ENCODE measurements at places on chromosomes 6 and 20.

DNA sequence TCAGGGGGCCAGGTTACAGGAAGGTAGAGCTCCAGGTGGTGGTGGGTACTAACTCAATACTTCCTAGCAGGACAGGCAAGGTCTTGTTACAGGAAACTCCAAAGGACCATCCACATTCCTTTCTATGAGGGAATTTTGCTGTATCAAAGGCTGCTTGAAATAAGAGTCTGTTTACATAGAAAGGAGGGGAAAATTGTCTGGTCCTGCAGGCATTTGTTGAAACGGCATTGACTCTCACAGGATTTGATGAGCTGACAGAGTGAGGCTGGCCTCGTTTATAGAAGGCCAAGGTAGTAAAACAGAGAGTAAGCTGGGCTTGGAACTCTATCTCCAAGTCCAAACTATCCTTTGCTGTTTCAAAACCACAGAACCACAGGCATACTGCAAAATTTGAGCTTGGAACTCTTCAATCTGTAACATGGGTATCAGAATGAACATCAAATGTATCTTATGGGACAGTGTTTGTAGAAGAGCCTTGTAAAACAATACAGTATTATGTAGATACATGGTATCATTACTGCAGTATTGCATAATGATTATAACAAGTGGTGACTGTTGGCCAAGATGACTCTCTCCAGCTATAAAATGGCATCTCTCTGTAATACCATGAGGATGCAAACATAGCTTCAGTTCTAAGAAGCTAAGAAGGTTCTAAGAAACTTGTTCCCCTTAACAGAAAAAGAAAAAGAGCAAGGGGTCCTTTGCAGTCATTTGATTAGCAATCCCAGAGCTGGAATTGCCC, 61.5 kb downstream of the TRAM2 start:
- DNase-seq, result no peak

- no peak for DNase-seq
Observed at GRCh38 chr6:15596186-15596896, 66.5 kb downstream of the DTNBP1 start.

DNA sequence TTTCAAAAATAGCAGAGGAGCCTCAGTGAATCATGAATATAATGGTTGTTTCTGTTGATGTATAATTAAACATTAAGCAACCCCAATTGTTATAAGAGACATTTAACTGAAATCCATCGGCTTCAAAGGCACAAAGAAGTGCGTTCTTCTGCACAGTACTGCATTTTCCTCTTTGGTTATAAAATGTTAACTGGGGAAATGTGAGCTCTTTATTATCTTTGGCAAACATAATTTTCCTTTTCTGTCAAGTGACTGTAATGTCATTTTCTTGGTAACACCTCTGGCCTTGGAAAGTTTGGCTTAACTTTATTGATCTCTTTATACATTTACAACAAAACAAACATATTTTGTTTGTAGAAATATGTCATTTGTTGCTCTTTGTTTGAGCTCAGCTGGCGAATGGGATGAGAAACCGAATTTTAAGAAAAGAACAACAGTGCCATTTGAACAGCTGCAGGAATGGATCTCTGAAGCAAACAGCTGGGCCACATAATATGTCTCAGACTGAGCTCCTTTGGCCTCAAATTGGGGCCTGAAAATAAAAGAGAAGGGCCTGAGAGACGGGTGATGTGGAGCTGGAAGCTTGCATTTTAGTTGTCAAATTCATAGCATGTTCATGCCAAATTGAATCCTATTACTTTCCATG, 427.0 kb upstream of the SPTLC3 start:
- DNase-seq, result no peak

GRCh38 chr6:3237761-3238662, 10.6 kb upstream of the TUBB2B start:
- DNase-seq, result no peak

- no peak for DNase-seq
Observed at GRCh38 chr6:46953921-46954320, 32.2 kb upstream of the ADGRF5 start.

GRCh38 chr6:83307849-83308248, 114.7 kb downstream of the RWDD2A start:
- DNase-seq, result no peak

DNA sequence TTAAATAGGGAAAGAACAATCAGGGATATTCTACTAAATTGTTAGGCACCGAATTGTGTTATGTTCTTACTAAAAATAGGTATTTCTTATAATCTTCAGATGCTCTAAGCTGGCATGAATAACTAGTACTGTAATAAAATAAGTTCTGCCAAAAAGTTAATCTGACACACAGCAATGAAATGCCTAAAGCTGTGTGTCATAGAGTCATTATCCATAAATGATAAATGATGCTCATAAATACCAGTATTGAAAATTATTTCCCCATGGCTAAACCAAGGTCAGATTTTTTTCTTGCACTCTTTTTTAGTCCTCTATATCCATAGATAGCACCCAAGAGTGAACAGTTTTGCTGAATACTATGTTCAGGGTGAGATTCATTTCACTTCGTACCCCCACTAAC, 11.7 kb upstream of the PRIM2 start:
- no peak for DNase-seq

DNA sequence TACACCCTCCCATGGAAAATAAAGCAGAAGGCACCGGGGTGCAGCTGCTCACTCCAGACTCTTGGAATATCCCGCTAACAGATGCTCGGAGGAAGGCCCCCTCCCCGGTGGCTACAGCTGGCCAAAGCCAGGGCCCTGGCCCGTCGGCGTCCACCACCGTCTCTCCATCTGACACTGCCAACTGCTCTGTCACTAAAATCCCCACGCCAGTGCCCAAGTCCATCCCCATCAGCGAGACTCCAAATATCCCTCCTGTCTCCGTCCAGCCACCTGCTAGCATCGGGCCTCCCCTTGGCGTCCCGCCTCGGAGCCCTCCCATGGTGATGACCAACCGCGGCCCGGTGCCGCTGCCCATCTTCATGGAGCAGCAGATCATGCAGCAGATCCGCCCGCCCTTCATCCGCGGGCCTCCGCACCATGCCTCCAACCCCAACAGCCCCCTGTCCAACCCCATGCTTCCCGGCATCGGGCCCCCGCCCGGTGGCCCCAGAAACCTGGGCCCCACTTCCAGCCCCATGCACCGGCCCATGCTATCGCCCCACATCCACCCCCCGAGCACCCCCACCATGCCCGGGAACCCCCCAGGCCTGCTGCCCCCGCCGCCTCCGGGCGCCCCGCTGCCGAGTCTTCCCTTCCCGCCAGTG, 143.9 kb downstream of the SOBP start:
- DNase-seq, result no peak

DNA sequence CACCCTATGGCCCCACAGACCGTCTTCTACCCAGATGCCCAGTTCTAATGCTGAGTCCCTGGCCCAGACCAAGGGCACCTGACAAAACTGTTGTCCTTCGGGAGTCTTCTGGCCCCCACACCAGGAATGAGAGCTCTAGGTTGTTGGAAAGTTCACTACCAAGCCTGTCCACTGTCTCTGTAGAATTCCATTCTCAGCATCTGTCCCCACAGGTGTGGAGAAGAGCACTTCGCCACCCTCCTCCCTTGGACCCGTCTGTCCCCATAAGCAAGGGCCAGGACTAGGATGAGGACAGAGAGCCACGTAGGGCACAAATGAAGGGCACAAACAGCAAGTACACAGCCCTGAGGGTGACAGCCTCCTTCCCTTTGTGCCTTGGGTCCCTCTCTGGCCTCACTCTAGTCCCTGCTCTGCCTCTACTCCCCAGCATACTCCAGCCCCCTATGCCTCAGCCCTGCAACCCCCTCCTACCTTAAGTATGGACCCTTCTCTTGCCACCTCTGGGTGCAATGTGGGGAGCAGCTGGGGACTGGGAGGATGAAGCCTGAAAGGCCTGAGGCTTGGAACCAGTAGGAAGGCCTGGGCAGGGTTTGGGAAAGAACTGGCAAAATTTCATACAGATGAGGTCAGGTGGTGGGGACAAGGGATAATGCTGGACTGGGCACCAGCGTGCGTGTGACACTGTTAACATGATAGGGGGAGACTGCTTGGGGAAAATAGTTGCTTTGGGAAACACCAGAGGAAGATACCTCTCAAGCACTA, 4.3 kb downstream of the LZTS3 start:
- DNase-seq, result no peak

GRCh38 chr6:44665683-44666082, 278.2 kb downstream of the CDC5L start:
- DNase-seq, result no peak

- DNase-seq, result no peak
Observed at GRCh38 chr20:62365814-62366369, 1.2 kb downstream of the LAMA5 start.

DNA sequence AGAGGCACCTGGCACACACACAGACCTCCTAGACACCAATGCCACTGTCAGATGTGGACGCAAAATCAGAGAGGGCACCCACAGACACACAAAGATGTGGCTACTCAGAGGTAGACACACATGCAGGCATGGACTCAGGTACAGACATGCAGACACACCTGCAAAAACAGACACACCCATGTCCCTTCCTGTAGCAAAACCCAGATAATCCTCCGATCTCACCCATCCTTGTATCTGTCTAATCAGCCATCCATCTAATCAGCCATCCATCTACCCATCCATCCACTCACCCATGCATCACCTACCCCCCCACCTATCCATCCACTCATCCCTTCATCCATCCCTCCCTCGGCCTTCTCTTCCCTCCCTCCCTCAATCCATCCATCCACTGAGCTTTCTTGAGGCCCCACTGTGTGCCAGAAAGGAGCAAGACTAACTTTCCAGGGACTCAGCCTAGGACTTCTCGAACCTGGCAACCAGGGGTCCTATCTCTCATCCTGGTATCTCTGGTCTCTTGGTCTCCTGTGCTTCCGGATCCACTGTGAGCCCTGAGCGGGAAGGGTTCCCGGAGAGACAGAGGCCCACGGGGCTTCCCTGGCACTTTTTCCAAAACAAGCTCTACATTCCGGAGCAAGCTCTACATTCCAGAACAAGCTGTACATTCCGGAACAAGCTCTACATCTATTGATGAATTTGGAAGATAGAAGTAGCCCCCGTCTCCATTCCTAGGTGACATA, 1.1 kb upstream of the TGM2 start:
- no peak for DNase-seq

DNA sequence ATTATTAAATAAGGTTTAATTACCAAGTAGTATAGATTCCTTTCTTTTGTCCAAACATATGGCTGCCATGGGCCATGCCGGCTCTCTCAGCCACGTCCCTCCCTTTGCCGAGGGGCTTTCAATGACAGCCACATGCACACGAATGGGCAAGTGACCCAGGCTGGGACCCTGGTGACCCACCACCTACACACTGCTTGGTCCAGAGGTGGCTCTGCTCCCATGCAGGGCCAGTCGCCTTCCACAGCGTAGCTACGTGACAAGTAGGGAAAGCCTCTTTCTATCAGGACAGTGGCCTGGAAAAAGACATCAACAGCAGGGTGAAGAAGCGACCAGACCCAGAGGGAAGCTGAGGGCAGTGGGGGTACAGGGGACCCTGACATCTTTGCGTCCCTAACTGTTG, 152.8 kb upstream of the CST7 start:
- DNase-seq, result no peak

DNA sequence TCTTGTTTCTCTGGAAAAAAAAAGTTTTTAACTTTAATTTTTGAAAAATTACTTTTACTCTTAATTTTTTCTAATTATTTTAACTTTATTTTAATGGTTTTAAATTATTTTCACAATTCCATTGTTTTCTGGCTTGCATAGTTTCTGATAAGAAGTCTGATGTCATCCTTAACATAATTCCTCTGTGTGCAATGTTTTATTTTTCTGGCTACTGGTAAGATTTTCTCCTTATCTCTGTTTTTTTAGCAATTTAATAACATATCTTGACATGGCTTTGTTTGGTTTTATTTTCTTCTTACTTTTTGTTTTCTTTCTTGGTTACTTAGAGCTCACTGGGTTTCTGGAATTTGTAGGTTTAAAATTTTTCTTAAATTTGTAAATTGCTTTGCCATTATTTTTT, 114.8 kb downstream of the TBXT start:
- DNase-seq, result no peak

DNA sequence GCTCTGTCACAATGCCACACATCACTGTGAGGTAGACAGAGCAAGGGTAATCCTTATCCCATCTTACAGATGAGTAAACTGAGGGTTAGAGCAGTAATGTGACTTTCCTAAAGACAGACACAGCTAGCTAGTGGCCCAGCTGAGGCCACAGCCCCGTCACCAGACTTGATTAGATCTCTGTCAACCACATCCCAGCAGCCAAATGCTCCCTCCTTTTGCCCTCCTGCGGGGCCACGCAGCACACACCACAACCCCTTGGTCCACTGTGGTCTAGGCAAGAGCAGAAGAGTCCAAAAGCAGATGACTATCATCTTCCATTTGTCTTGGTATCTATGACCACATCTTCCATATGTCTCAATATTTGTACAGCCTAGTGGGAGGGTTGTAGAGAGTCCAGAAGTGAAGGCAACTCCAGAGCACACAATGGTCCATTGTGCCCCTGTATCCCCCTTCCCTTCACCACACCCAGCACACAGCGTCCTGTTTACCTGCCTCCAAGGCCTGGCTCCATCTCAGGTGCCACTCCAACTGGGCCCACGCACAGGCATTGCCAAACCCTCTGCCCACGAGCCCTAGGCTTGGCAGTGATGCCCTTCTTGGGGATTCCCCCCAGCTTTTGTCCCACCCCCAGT, 47.1 kb upstream of the FOXP4 start:
- no peak for DNase-seq

DNA sequence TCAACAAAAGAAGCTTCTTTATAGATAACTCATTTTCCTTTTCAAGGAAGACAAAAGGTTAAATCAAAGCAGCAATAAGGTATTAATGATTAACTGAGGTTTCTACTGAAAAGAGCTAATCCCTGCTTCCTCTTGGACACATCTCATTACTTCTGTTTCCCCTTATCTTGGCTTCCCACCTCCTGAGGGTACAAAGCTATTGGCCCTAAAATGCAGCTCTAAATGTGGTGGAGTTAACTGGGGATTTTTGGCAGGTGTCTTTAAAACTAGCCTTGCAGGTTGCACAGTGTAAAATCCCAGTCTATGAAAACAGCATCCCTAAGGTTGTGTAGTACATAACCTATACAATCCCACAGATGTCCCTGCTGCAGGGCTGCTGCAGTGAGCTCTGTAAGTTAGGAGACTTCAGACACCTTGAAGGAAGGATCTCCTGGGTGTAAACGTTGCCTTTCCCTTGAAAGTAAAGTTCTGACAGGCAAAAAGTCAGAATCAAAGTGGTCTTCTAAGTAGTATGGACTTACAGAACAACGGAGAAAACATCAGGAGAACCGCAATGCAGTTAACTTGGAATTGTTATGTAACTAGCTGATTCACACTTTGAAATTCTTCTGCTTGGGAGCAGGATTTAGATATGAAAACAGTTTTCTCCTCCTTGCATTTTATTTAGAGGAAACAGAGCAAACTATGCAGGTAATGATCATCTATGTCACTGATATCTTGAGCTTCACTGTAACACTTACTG, 71.7 kb upstream of the TRAF3IP2 start:
- DNase-seq, result no peak
